ENCODE measurements at places on chromosomes 7 and 10.

DNA sequence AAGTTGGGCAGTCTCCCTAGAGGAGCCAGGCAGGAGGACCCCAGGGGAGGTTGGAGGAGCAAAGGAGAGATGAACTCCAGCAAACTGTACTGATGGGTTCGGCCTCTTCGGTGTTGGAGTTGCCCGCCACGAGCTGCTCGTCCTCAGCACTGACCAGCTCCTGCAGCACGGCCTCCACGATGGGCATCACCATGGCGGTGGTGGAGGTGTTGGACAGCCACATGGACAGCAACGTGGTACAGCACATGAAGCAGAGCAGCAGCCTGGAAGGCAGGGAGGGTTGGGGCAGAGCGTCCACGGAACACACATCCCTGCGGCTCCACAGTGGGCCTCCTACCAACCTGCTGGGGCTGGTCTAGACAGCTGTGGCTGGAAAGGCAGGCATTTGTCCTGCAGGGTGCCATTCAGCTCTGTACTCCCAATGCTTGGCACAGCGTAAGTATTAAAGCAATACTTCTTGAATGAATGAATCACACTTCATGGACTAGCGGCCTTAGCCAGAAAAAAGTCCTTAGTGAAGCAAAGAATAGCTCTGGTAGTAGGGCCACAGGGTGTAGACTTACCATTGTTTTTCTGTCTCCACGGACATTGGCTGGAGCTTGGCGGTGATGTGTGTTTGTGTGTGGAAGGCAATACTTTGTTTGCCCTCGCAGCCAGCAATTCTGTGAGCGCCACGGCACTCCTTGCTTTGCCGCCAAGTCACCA lies 21.8 kb downstream of the SLC13A4 start:
- no peak for DNase-seq

GRCh38 chr10:128549101-128549608 lies 422.9 kb upstream of the MKI67 start:
- DNase-seq, result no peak

DNA sequence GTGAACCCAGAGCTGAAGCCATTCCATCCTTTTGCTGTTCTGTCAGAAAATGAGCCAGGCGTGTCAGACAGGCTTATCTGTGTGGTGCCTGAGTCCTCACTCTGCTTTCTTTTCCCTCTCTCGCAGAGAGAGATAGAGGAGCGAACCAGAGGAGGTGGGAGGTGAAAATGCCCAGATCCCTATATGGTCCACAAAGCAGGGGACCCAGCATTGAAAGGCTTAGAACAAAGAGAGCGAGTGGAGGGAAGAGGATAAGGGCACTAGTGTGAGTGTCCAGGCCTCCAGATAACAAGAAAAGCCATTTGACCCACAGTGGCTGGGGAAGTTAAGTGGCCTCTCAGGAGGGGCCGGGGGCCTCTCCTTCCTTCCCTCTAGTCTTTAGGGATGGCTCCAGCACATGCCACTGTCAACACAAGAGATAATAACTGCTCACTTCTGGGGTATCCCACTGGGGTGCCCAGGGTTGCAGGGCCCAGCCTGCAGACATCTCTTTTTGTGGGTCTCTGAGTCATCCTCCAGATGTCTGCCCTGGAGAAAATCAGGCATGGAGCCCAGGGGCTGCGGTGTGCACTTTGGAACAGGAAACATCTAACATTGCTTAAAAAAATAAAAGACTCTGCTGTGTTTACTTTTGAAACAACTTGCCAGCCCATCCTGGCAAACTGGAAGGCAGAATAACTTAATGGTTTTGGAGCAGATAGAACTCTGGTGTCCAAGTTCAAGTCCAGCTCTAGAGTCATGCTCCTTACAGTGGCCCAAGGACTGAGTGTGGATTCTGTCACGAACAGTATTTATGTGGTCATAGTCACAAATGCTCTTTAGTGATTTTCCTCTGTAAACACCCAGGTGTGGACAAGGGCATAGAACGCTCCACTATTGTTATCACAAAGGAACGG lies 189.5 kb downstream of the CXCL12 start:
- DNase-seq, result peak; percentile 86

DNA sequence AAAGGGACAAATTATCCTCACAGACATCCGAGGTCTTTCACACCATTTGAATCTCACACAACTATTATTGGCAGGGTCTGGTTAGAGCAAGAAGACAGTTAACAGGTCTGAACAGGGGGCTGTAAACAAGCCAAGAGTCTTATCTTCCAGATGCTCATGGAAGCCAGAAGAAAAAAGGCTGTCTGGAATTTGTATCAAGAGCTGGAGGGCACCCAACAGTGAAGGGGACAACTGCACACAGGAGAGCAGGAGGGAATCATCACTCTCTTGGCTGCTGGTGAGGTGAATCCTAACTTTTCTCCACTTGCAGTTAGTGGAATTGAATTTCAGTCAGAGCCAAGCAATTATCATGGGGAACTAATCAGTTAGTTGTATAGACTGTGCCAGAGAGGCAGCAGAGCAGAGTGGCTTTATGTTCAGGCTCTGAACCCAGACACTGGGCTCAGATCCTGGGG lies 880.2 kb upstream of the AUTS2 start:
- DNase-seq, result no peak

DNA sequence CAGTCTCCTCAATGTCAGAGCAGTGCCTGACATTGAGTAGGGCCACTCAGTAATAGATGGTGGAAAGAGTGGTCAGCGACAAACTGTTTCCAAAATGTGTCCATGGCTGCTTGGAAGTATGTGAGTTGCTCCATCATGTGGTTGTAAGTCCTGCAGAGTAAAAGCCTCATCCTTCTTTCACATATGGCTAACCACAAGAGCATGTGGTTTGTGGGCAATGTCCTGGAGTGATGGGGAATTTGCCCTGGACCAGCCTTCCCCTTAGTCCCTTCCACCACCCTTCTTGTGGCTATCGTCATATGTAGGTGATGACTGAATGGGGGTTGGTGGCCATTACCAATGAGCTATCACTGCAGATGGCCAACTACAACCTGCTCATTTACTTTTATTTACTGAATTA lies 33.0 kb upstream of the PLXNA4 start:
- no peak for DNase-seq

DNA sequence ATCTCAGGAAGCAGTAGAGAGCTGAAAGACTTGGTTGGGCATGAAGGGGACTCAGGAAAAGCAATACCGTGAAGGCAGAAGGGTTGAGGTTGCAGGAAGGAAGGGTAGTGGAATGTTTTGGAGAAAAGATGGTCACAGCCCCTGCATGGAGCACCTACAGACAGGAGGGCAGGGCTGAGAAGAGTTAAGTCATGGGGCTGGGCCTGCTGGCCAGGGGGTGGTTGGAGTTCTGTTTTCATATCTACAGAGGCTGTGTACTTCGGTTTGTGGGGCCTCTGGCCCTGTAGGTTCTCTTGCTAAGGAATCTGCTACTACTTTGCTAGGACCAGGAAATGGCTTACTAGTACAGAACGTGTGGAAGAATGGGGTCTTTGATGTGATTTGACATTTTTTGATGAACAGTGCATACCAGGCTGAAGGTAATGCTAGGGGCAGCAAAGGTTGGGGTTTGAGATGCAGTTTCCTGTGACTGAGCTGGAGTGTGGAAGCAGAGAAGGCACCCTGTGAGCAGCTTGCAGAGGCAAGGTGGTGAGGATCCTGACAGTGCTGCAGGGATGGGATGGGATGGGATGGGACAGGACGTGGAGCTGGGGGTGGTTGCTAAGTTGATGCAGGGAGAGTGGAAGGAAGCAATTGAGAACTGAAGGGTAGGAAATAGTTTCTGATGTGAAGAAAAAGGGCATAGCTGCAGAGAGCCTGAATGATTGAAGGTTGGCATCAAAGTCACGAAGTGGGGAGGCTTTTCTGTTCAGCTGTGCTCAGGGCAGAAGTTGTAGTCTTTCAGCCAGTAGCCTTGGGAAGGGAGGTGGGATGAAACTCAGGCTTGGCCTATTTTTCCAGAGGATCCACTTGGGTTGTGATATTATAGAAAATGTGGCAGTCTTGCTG lies 7.8 kb downstream of the RPS24 start:
- no peak for DNase-seq

GRCh38 chr10:26438534-26439341 lies 597 bp downstream of the APBB1IP start:
- DNase-seq, result peak; percentile 27

GRCh38 chr10:32417911-32418547 lies 27.9 kb upstream of the CCDC7 start:
- DNase-seq, result peak; percentile 91

- DNase-seq, result no peak
These were observed 105.0 kb upstream of the HDAC9 start for GRCh38 chr7:18390535-18390907.

- DNase-seq, result no peak
These were observed 39.6 kb upstream of the CACNB2 start for GRCh38 chr10:18100669-18101068.

DNA sequence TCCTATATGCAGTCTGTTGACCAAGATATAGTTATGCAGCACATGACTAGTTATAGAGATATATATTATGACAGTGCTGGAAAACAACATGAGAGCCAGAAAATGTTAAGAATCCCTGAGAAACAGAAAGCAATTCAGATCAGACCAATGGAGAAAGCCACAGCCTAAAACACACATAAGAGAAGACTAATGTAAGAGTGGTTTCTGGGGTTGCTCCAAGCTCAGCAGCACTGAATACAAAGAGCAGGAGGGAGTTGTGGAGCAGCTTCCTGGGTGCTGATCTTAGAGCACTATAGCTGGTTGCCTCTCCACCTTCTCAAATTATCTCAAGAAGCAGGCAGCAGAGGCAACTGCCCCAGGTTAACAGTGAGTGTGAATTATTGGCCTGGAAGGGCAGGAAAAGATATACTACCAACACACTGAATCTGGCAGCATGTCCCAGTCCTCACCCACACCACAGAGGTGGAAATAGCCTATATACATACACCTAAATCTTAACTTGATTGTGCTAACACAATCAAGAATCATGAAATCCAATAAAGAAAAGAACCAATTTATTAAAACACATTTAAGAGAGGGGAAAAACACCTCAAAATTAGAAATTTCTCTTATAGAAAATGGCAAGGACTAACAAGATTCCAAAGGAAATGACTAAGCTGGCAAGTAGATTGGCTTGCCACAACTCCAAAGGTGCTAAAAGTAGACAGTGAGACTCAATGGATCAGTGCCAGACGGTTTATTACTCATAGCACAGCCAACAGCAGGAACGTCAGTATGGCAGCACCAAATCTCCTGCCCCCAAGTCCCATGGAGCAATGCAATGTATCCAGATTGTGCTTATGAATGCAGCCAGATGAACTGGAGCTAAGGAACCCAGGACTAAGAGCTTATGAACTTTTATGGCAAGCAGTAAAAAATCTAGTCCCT lies 5.1 kb downstream of the PTTG1IP2 start:
- DNase-seq, result no peak

DNA sequence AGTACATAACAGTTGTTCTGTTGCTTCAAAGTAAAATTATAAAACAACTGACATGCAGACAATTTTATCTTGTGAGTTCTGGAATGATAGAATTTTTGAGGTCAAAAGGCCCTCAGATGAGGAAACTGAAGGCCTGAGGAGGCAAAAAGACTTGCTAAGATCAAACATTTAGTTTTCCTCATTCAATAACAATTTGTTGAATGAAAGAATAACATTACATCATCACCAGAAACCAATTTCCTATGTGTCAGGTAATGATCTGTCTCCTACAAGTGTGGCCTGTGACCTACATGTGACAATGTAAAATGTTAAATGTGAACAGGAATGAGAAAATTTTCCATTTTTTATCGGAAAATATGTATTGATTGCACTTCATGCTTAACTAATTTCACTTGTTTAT lies 16.6 kb upstream of the ASB4 start:
- no peak for DNase-seq

DNA sequence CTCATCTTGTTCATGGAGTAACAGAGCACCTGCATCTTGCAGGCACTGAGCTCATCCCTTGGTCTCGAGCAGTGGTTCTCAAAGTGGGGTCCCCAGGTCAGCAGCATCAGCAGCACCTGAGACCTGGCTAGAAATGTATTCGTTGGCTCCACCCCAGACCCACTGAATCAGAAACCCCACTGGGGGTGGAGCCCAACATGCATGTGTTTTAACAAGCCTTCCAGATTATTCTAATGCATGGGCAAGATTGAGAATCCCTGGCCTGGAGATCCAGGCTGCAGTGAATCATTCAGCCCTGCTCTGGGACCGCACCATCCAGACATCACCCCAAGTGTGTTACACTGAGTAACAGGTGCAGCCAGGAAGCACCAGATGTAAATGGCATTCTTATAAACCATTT lies 85.1 kb upstream of the PPIF start:
- no peak for DNase-seq

DNA sequence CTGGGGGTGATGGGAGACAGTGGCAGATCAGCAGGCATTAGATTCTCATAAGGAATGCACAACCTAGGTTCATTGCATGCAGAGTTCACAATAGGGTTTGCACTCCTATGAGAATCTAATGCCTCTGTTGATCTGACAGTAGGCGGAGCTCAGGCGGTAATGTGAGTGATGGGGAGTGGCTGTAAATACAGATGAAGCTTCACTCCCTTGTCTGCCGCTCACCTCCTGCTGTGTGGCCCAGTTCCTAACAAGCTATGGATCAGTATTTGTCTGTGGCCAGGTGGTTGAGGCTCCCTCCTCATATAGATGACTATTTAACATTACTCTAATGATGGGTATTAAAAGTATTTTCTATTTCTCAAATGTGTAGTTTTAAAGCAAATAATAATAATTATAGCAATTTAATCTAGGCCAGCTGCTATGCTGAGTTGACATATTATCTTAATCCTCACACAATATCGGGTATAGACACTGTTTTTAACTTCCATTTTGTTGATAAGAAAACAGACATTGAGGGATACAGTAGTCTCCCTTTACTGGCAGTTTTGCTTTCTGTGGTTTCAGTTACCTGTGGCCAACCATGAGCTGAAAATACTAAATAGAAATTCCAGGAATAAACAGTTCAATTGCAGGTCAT lies 39.9 kb downstream of the KIF20B start:
- no peak for DNase-seq

DNA sequence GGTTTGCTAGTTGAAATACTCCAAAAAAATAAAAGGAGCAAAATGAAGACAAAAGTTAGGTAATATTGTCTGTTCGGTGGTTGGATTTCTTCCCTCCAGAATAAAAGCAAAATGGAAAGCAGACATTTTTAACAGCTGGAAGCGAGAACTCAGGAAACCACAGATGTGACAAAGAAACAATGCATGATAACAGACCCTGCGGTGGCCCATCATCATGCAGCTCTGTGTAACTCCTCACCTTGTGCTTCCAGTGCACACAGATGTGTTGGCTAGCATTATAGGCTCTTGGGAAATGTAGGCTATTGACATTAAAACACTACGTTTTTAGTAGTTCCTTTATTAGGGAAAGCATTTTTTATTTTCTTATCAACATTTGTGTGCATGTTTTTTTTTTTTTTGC lies 53.9 kb upstream of the ARL4A start:
- DNase-seq, result no peak

DNA sequence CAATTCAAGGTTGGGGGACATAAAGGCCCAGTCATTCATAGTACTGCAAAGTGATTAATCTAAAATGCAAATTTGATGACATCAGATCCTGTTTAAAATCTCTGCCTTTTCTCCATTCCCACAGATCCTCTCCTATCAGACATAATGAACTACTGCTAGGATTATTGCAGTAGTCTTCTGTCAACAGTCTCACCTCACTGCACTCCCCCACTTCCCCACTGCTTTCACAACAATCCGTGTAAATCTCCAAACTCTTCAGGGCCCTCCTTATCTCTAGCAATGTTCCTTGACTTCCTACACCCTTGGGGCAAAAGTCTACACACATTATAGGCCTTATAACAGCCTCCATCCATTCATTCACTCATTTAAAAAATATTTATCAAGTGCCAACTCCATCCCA lies 112.4 kb downstream of the KBTBD2 start:
- no peak for DNase-seq

All from femur (tissue), 1 donor.